ENCODE measurements at places on chromosomes 7 and 10.

DNA sequence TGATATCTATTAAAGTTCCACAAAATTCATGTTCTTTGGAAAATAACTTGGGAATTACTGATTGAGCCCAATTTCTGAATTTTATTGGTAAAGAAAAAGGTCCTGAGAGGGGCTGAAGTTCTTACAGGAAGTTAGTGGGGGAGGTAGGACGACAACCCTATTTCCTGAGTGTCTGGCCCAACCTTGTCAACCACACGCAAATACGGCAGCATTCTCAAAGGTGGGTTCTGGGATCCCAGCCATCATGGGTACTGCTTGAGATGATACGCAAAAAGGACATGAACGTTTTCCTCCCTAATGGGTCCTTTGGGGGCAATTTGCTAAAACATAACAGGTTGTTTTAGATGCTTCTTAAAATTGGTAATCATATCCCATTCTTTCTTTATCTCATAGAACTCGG, 2.7 kb upstream of the PDCD4 start:
- no peak for DNase-seq

DNA sequence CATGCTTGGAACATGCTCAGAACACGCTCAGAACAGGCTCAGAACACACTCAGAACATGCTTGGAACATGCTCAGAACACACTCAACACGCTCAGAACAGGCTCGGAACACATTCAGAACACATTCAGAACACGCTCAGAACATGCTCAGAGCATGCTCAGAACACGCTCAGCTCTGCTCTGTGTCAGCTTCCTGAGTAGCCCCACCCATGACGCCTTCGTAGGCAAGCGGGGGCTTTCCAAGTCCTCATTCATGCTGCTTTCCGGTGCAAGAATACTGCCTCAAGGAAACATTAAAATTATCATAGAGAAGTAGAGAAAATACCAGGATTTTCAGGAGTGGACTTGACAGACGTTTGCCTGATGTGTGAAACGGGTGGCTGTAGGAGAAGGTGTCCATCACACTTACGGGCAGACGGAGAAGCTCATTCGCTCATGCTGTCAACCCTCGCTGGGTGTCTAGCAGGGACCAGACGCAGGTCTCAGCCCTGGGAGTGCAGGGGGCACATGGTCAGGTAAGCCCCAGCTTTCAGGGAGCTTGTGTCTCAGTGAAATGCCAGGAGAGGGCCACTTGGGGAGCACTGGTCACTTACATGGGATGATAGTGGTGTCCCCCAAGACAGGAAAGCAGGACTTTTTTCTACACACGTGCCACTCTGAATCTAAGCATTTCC, 24.7 kb downstream of the EN2 start:
- no peak for DNase-seq

GRCh38 chr7:117686311-117686935, 186.8 kb downstream of the CTTNBP2 start:
- DNase-seq: no peak

GRCh38 chr7:7212612-7213011, 30.3 kb downstream of the C1GALT1 start:
- no peak for DNase-seq

- no peak for DNase-seq
Observed at GRCh38 chr7:140044251-140044650, 18.5 kb downstream of the PARP12 start.

GRCh38 chr7:74572301-74572979, 85.1 kb upstream of the GTF2I start:
- DNase-seq: no peak

DNA sequence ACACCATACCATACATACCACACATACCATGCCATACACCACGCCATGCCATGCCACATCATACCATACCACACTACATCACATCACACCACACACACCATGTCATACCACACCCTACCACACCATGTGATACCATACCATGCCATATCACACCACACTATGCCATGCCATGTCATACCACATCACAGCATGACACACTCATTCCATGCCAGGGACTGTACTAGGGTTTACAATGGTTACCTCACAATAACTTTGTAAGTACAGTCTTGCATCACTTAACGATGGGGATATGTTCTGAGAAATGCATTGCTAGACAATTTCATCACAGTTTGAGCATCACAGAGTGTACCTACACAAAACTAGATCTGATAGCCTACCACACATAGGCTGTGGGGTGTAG, 14.5 kb downstream of the PYROXD2 start:
- DNase-seq: no peak

- DNase-seq: no peak
Observed at GRCh38 chr10:10551596-10552301, 465.9 kb upstream of the CELF2 start.

DNA sequence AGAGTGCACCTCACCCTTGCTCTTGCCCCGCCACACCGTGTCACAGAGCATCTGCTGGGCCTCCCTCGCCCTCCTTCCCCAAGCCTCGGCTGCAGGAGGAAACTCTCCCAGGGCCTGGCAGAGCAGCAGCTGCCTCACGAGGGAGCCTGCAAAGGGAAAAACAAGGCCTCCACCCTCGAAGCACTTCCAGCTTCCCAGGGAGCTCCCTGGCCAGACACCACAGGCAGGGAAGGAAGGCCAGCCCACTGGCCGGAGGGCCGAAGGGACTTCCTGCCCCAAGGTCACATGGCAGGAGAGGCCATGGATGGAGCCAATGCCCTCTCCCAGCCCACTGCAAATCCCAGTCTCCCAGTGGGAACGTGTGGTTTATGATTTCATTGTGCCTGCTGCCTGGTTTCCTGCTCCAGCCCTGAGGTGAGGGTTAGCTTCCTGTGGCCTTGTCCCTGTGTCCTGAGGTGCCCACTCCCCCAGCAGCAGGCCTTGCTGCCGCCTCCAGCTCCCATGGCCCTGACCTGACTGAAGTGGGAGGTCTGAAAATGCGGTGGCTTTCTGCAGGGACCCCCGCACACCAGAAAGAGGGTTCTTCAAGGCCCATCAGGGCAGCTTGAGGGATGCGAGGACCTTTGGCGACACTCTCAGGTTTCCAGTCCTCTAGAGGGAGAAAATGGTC, 100.5 kb upstream of the PPIF start:
- peak; percentile 38 for DNase-seq

DNA sequence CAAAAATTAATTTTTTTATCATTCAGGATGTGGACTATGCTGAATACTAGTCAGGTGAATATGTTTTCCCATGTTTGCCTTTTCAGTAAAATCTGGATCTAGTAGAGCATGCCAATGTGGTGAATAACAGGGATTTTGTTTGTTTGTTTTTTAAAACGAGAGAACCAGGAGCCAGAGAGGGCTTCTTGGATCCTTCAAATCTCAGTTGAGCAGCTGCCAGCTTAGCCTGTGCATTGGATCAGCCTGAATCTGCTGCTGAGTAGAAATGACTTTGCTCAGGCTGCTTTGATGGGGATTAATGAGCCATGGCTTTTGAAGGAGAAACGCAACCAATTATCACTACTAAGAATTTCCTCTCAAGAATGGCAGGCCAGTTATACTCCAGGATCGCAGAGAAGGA, 493.8 kb downstream of the ARL4A start:
- no peak for DNase-seq

- no peak for DNase-seq
Observed at GRCh38 chr10:23610626-23611307, 171.9 kb downstream of the OTUD1 start.

GRCh38 chr10:420154-421121, 269.0 kb downstream of the DIP2C start:
- no peak for DNase-seq

DNA sequence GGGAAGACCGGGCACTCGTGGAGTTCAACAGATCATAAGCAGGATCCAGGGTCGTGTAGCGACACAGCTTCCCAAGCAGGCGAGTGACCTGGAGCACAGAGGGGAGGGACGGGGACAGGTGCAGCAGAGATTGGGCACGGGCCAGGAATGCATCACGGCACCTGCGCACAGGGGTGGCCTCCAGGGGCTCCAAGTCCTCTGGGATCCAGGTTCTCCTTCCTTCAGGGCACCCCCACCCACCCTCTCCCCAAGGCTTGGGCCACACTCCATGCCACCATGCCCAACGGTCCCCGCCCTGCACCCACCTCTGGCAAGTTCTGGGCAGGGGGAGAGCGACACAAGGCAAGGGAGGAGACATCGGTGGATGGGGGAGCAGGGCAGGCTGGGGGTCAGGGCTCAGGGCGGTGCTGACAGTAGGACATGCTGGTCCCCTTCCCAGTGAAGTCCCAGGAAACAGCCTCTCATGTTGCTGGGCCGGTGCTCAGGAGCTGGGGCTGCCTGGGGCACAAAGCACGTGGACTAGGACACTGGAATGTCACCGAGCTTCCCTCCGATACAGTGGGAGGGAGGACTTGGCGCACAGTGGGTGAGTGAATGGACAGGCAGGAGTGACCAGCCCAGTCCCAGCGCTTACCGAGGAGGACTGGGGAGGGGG, 597.3 kb downstream of the PTPRN2 start:
- DNase-seq: no peak

- DNase-seq: peak; percentile 33
Observed at GRCh38 chr7:6461946-6462550, 14.3 kb upstream of the DAGLB start.

DNA sequence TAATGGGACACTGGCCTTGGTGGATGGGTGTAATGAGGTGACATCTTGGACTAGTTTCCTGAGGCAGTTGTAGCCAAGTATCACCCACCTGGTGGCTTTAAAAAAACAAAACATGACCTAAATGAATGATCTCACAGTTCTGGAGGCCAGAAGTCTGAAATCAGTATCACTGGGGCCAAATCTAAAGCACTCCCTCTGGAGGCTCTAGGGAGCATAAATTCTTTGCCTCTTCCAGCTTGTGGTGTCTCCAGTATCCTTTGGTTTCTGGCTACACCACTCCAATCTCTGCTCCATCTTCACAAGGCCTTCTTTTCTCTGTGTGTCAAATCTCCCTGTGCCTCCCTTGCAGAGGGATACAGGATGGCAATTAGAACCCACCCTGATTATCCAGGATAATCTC, 342.9 kb downstream of the CALN1 start:
- no peak for DNase-seq

DNA sequence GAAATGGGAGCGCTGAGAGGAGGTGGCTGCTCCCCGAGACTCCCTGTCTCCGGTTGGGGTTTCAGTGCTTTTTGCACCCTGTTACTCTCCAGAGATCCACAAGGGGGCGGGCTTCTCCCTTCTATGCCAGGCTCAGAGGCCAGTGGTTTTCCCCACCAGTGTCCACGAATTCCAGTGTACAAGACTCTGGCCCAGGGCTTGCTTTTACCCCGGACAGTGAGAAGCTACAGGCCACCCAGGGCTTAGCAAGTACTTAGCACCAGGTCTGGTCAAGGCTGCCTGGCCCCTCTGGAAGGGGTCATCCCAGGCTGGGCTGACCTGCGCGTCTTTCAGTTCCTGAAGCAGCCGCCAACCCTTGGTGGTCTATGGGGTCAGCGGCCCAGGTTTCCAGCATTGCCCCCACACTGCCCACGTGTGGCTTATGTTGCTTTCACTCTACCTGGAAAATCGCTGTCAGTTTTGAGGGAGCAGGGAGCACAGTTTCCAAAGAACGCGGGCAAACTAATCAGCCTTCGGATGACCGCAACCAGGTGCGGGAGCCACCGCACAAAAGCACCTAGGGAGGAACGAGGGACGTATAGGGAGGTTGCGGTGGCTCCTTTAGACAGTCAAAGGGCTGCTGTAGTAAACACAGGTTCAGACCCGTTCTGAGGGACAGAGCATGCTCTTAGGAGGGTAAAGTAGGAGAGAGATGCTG, 6.8 kb downstream of the CYP26A1 start:
- DNase-seq: no peak

DNA sequence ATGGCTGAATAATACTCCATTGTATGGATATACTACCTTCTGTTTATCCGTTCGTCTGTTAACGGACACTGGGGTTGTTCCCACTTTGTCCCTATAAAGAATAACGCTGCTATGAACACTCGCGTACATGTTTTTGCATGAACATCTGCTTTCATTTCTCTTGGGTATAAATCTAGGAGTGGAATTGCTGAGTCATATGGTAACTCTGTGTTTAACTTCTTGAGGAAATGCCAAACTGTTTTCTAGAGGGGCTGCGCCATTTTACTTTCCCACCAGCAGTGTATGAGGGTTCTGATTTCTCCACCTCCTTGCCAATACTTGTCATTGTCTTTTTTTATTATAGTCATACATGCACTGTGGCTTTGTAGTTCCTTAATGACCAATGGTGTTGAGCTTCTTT, 20.6 kb upstream of the RASSF4 start:
- DNase-seq: no peak

DNA sequence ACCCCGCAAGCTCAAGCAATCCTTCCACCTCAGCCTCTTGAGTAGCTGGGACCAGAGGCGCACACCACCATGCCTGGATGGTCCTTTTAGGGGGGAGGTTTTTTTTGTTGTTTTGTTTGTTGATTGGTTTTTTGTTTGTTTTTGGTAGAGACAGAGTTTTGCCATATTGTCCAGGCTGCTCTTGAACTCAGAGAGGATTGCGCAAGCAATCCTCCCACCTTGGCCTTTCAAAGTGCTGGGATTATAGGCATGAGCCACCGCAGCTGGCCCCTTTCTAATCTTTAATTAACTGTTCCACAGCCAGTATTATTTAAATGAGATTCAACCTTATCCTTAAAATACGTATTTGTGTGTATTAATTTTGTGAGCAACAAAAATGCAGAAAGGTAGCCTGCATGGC, 65.8 kb downstream of the SLC13A1 start:
- no peak for DNase-seq

- DNase-seq: no peak
Observed at GRCh38 chr10:23051855-23052331, 43.5 kb upstream of the MSRB2 start.

DNA sequence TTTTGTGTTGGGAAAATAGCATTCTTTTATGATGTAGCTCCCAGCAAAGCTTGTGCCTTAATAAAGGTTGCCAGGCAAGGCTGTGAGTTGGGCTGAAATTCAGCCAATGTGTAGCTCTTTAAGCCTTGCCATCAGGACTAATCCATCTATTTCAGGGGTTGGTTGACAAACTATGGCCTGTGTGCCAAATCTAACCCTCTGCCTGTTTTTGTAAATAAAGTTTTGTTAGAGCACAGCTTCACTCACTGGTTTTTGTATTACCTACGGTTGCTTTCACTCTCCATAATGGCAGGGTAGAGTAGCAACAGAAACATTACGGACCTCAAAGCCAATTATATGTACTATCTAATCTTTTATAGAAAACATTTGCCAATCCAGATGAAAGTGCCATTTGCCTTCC, 638.1 kb upstream of the POT1 start:
- DNase-seq: no peak
